ENCODE measurements at places on chromosomes 1 and 21.

DNA sequence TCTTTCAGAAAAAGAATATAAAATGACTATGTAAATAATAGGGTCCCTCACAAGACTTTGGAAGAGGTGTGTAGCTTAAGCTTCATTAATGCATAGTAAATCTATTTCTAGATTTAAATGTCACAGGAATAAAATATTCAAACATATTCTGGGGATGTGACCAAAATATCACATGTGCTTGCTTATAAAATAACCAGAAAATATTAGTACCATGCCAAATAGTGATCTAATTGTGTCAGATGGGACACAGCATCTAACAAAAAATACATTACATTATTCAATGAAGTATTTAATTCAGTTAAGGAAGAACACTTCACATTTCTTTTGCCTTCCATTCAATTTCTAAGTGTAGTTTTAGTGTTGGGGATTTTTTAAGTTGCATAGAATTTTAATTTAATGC is 179.5 kb downstream of the LRRC40 start:
- DNase-seq = no peak

- DNase-seq = peak; percentile 12
Measured at GRCh38 chr21:37407719-37408420, 41.3 kb downstream of the DYRK1A start.

GRCh38 chr21:32335601-32336575 is 37.2 kb downstream of the MRAP start:
- DNase-seq = no peak

DNA sequence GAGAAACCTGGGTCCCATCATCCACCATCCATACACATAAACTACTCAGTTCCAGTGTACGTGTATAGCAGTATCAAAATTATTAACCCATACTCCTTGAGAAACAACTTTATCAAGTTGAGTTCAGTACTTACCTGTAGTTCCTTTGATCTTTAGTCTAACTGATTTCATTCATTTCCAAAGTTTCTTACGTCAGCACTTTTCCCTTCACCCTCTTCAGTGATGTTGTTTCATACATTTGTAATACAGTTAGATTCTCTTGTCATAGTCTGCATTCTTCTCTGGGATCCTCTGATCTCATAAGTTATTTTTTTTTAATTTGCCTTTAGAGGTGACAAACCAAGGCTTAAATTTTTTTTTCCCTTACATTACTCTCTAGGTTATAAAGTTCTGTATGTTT is 143.2 kb downstream of the PIK3R3 start:
- DNase-seq = no peak

DNA sequence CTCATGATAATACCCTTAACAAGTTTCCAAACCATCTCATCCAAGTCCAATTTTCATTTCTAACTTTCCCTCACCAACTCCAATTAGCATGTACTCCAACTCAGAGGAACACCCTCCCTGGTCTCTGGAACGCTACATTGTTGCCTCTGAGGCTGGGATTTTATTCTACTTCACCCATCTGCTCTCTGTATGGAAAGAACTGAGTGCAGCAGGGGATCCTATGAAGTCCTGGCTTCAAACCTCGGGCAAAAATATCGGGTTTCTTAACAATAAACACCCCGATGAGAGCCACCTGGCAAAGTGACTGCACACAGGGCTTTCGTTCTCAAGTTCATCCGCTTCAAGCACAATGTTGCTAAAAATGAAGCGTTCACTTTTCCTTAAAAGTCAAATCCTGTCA is 99.6 kb downstream of the CRB1 start:
- no peak for DNase-seq

GRCh38 chr1:74652711-74653139 is 20.9 kb downstream of the ERICH3 start:
- no peak for DNase-seq

GRCh38 chr1:173529106-173529505 is 52.0 kb downstream of the PRDX6 start:
- DNase-seq = no peak

DNA sequence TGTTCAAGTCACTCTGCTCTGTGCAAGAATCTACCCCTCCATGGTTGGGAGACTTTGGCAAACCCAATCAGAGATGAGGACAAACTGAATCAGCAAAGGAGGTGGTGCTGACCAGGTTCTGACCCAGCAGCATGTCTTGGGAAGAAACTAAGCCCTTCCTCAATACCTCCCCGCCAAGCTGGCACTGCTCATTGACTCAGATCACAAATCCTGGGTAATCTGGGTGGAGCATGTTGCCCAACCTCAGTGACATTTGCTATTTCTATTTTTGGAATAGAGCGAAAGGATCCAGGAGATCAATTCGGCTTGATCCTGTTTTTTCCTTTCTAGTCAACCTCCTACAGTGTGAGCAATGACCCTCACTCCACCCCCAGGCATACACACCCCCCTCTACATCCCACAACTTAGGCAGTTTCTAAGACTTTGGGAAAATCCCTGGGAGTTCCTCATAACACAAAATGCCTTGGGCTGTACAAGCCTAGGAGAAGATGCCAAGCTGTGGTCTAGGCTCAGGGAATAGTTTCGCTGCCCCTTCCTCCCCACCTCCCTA is 166.8 kb upstream of the KCNJ6 start:
- no peak for DNase-seq

DNA sequence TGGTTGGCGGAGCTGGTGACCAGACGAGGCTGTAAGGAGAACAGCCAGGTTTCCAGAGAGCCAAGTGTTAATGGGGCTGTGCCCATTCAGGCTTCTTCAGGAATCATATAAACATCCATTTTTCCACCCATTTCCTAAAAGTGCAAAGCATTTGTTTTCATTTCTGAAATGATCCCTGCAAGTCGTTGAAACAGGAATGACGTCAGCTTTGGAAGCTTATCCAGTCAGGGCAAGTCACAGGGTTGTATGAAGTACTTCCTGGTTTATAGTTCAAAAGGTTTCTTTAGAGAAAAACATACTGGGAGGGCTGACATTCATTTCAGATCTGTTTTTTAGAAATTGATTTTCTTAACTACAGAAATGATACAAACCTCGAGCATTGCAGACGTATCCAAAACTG is 29.2 kb downstream of the IGSF5 start:
- DNase-seq = no peak

- DNase-seq = no peak
Measured at GRCh38 chr1:55468142-55468795, 253.1 kb upstream of the USP24 start.

All from GM04503 (cell line).